ENCODE measurements at places on chromosomes 2 and 18.

GRCh38 chr2:43240766-43241150, 14.4 kb upstream of the ZFP36L2 start:
- DNase-seq, result no peak

DNA sequence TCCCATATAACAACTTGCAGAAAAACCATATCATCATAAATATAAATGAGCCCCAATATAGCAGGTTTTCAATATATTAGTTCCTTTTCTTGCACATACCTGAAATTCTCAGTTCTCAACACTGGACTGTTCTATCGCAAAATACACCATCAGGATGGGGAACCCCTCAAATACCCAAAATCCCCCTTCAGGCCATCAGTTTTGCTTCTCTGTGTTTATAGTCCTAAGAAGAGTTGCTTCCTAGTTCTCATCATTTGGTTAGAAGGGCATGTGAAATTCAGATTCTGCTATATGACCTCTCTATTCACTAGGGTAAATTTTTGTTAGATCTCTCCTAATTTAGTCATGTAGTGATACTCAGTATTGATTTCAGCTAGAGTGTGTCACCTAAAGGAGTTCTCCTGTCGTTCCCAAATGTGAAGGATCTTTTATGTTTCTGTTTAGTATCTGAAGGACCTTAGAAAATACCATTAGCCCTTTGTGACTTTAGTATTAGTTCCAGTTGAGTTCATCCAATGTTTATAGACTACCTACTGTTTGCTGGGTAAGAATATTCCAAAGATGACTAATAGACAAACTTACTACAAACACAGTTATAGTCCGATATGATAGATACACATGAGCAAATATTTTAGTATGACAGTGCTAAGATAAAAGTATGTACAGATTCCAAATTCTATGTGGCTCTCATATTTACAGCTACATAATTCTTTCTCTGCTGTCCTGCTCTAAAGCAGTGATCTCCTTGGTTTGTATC, 115.8 kb downstream of the TTC27 start:
- no peak for DNase-seq

GRCh38 chr18:14781671-14782070, 33.7 kb downstream of the ANKRD30B start:
- DNase-seq, result no peak

DNA sequence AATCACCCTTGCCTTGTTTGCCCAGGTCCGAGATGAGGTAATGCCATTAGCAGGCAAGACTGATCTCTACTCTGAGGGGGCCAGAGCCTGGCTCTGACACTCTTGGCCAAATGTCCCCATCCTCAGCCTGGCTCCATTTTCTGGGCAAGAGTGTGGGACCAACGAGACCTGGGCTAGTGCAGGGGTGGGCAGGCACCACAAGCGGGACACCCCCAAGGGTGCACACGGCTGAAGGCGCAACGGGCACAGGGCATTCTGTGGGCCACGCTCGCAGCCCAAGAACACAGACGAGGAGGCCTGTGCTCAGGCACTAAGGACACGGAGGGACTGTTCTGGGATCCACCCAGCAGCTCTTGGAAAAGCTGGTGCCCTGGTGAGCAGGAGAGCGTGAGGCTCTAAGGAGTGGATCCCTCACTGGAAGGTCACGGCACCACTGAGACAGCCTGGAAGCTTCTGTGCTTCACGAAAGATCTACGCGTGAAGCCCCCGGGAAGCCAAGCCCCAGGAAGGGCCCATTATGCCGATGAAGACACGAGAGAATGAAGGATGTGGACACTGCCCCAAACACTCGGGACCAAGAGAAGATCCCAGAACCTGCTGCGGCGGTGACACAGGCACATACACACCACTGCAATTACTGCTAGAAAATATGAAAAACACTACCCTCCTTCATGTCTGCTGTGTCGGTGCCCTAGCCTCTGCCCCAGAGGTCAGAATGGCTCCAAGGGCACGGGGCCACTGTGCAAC, 138.2 kb downstream of the HDAC4 start:
- DNase-seq, result no peak

- no peak for DNase-seq
These were observed 18.0 kb upstream of the DPP4 start for GRCh38 chr2:162092008-162092390.

GRCh38 chr2:173553593-173553992, 198.9 kb downstream of the CDCA7 start:
- no peak for DNase-seq

DNA sequence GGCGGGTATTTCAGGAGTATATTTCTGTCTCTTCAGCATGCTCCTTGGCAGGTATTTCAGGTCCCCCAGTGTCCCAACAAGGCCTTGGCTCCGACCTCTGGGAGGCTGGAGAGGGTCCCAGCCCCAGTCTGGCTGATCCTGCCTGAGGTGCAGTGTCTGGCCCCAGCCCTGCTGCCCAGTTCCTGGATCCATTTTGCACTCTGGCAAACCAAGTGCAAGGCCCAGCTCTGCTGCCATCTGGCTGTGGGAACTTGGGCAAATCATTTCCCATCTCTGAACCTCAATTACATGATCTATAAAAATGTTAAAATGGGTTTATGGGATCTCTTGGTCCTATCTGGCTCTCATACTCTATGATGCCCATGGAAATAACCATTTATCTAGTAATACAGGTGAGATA, 63.6 kb downstream of the ZBTB7C start:
- no peak for DNase-seq

GRCh38 chr2:176075481-176075880, 8.3 kb downstream of the EVX2 start:
- DNase-seq, result no peak

- DNase-seq, result no peak
These were observed 496.6 kb downstream of the PTPRM start for GRCh38 chr18:8063733-8064132.

GRCh38 chr18:75249672-75250470, 39.3 kb downstream of the TSHZ1 start:
- no peak for DNase-seq

DNA sequence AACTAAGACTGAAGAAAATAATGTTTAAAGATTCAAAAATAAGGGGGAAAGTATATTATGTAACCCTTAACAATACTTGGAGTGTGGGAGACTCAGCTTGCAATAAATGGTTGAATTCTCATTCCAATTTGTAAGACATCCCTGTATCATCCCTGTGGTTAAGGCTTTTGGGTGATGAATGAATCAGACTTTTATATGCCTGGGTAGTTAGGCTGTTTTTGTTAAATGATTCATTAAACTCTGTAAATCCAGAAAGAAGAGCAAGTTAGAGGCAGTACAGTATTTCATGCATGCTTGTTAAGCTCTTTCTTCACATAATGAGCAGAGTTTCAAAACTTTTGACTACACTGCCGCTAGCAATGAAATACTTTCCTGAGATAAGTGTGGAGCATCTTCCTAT, 948.8 kb downstream of the SOCS6 start:
- no peak for DNase-seq

DNA sequence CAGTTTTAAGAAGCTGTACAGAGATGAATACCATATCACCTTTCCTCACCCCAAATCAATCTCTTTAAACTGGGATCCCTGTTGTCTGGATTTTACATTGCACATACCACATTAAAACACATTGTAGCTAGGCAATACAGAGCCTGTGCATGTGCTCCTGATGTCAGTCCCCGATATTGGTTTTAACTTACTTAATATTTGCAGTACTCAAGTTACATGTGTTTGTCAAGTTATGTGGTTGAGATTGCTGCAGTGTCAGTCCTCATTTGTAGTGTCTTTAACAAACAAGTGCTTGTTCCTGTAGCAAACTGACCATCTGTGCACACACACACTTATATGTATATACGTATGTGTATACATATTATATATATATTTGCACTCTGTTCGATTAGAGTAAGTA, 10.4 kb upstream of the UBE2E3 start:
- no peak for DNase-seq

DNA sequence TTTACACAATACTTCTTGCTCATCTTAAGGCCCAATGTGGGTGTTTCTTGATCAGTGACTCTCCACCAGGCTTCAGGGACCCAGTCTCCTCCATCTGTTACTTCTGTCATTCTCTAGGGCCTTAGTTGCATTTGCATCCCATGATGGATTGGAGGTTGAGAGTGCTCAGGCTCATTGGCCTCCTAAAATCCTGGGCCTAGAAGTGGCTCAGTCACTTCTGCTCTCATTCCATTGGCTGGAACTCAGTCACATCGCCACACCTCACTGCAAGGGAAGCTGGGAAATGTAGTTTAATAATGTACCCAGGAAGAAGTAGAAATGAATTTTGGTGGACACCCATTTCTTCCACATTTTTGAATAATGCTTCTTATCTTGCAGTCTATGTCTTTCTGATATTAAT, 223.5 kb downstream of the HRH4 start:
- no peak for DNase-seq

DNA sequence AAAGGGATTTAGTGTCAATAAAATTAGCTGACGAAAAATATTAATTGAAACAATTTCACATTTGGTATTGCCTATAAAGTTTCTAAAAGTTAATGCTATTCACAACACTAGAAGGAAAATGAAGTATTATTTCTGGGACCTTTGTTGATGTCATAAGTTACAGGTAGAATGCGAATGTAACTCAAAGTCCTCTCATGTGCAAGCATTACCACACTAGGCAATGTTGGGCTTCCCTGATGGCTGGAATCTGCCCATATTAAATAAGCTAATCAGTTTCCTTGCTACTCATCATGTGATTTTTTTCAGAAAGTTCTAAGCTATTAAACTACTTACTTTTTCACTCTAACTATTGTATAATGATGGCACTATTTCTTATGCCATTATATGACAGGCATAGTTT, 44.6 kb downstream of the COBLL1 start:
- DNase-seq, result no peak

DNA sequence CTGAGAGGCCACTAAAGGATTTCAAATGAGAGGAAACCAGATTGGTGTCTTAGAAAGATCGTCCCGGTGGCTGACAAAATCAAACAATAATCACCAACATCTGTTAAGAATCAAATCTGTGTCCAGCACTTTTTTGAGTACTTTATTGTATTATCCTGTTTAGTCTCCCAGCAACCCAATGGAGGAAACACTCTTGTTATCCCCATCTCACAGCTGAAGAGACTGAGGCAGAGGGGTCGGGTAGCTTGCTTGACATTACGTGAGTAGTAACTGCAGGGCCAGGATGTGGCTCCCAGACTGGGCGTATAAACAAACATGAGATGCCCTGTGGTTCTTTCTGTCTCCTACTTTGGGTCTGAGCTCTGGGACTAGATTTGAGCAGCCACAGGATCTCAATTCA, 76.0 kb downstream of the KLHL29 start:
- DNase-seq, result no peak

- no peak for DNase-seq
These were observed 5.1 kb downstream of the EHD3 start for GRCh38 chr2:31238906-31239592.

DNA sequence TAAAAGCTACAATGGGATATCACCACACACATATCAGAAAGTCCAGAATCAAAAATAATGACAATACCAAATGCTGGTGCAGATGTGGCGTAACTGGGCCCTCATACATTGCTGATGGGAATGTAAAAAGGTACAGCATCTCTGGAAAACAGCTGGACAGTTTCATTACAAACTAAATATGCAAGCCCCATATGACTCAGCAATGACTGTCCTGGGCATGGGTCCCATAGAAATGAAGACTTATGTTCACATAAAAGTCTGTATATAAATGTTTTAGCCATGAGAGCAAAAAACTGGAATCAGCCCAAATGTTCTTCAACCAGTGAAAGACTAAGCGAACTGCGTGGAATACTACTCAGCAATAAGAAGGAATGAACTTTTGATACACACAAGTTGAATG, 56.7 kb downstream of the ALPK2 start:
- DNase-seq, result no peak

- DNase-seq, result no peak
These were observed 62.2 kb downstream of the EDAR start for GRCh38 chr2:108926561-108927380.

GRCh38 chr2:233976690-233977294, 59.6 kb downstream of the TRPM8 start:
- DNase-seq, result no peak

GRCh38 chr2:237661799-237662328, 34.5 kb downstream of the LRRFIP1 start:
- DNase-seq, result no peak

DNA sequence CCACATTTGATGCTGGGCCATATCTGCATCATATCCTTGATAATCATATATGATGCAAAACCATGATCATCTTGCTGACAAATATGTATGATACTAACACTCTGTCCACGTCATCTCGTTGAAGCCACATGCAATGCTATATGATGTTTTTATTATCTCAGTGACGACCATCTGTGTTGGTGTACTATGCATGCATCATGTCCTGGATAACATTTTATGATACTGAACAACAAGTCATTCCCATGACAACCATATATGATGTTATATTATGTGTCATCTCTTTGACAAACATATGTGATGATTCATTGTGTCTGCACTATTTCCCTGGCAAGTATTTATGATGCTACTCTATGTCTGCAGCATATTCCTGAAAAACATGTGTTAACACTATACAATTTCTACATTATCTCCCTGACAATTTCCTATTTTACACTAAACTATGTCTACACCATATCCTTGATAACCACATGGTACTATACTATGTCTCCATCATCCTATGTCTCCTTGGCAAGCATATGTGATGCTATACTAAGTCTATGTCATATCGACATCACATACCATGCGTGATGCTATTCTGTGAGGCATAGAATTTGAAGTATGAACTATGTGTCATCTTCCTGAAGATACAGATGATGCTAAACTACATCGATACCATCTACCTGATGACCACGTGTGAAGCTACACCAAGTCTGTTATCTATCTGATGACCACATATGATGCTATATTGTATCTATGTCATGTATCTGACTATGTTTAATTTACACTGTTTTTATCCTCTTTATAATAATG, 37.0 kb downstream of the DAW1 start:
- DNase-seq, result no peak

DNA sequence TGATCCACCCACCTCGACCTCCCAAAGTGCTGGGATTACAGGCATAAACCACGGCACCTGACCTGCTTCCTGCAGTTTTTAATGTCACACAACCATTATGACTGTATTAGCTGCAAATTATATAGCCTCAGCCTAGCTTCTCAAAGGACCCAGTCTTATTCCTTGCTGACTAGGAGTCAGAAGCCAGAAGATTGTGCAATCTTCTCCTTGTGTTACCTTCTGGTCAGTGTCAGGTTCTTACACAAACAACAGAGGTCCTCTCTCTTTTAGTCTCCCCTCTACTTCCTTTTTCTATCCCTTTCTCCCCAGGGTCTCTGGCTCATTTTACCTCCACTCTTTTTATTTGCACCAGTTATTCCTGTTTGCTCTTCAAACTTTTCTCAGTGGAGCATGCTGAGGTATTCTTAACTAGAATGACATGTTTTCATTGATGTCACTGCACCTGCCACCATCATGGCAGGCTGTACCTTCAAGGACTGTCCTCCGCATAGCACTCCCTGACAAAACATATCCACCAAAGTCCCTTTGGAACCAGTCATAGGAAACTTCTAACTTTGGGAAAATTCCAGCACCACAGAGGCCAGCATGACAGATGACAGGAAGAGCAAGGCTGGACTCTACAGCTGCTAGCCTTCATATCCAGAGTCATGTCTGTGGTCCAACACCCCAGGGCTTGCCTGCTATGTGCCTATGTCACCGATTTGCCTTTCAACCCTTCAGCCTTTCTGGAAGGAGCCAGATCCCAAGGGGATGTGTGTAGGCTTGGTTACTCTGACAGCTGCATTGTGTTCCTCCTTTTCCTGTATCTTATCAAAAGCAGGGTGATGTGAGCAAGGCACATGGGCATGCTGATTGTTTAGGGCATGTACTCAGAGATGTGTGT, 45.2 kb upstream of the EPC2 start:
- DNase-seq, result no peak

- DNase-seq, result no peak
These were observed 257.7 kb downstream of the EN1 start for GRCh38 chr2:118589721-118590120.

All from NCI-H187 (cell line).